ENCODE measurements at places on chromosomes 3 and 15.

DNA sequence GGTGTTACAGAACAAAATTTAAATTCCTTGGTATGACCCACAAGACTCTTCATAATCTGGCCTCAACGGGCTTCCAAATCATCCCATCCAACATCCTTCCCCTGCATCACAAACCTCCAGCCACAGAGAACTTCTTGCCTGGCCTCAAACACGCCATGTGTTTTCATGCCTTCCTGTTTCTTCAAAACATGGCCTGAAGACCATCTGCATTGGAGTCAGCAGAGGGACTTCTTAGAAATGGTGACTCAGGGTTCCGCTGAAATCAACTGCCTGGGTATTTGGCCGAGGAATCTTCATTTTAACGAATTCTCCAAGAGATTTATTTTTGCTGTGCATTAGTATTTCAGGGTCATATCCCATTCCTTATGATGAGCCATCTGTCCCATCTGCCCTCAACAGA lies 138.1 kb upstream of the RAP2B start:
- no peak for DNase-seq

DNA sequence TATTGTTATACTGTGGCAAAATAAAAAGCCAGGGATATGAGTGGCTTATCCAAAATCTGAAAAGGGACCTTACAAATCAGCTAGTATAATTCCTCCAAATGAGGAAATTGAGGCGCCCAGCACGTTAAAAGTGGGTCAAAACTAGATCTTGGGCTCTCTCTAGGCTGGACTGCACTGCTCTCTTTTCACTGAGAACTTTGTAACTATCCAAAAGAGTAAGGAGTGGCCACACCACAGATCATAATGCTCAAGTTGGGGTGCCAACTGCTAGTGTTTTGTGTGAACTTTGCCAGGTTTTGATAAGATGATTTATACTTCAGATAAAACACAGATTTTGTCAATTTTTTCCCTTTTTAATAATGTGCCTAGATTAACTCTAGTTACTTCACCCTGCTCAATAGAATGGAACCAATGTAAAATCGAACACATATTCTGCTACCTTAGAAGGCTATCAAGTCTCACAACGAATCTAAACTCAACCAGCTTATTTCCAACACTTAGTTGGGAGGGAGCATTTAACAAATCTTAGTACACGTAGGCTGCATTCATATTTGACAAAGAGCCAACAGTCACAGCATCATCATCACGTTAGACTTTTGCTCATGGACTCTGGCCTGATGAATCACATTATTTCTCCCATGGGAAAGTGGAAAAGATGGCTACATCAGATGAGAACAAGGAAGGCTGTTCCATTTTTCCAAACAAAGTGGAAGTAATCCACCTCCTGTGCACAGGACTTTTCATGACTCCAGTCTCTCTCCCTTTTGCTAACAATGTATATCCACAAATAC lies 64.4 kb downstream of the ABI3BP start:
- no peak for DNase-seq

DNA sequence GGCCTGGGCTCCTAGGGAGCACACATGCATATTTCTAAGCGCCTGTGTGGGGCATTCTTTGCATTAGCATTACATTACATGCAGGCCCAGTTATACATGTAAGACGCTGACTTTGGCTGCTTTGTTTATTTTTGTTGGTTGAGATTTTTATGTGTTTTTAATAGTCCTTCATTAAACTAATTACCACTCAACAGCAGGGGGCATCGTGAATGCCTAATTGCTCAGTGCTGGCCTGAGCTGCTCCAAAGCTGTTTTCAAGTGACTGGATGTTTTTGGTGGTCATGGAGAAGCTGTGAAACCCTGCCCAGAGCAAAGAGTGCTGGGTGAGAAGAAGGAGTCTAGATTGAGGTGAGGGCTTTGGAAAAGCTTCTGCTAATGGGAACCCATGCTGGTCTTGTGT lies 41.5 kb downstream of the GPD1L start:
- DNase-seq = no peak

- DNase-seq = no peak
These were observed 12.1 kb downstream of the IQGAP1 start for GRCh38 chr15:90400005-90400758.

DNA sequence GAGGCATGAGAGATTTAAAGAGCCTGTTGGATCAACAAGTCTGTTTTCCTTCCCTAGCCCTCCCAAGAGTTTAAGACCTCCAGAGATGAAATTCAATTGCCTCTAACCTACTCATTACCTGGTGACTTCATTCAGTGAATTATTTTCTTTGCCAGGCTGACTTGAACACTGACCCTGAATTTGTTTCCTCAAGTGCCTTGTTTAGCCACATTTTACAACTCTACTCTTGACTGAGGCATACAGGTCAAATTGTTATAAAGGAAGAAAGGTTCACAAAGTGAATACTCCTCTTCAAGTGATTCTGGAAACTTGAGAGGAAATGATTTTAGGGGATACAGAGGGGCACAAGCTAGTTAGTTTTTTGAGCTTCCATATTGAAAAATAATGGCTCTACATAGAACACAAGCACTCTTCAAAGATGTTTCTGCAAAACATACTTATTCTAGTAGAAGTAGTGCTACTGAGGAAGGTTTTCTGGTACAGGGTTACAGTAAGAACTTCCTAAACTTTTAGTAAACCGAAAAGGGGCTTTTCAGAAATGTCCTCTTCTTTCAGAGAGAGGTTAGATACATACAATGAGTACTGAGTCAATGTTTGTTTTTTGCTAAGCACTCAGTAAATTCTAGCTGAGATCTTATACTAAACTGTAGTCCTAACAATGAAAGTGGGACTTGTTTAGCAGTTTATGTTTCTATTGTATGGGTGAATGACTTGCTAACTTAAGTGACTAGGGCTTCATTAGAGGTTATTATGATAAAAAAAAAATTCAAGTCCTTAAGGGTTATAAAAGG lies 137.4 kb upstream of the SATB1 start:
- no peak for DNase-seq

DNA sequence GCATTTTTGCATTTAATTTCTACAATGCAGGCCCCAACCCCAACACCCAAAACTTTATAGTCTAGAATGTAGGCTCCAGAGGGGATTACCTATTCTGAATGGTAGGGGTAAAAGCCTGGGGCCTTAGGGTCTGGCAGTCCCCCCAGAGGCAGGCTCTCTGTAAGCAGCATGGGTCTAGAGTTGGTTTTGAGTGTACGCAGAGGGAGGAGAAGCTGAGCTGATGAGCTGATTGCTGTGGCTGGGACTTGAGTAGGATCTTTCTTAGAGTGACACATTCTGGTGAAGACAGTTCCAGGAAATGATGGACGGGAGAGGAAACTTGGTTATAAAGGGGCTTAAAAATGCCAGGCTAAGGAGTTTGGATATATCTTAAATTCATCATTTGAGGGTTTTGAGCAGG lies 2.1 kb downstream of the LPP start:
- no peak for DNase-seq

- no peak for DNase-seq
These were observed 1.7 kb downstream of the P2RY13 start for GRCh38 chr3:151327571-151328198.

GRCh38 chr15:69602921-69603320 lies 150.3 kb downstream of the RPLP1 start:
- DNase-seq = no peak

DNA sequence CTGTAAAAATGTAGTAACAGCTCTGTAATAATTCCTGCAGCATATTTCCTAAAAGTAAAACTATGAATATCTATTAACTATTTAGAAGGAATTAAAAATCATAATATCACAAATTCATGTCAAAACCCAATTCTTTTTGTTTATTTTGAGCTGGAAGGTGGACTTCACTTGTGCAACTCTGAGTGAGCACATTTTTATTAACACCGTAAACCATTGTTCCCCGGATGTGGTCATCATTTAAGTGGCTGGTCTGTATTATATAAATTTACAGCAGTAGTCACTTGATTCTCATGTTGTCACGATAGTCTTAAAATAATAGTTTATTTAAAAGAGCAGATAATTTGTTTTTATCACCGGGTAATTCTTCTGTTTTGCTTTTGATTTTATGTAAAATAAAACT lies 43.0 kb upstream of the UTS2B start:
- no peak for DNase-seq

- no peak for DNase-seq
These were observed 344.8 kb downstream of the ERC2 start for GRCh38 chr3:56123487-56123886.

DNA sequence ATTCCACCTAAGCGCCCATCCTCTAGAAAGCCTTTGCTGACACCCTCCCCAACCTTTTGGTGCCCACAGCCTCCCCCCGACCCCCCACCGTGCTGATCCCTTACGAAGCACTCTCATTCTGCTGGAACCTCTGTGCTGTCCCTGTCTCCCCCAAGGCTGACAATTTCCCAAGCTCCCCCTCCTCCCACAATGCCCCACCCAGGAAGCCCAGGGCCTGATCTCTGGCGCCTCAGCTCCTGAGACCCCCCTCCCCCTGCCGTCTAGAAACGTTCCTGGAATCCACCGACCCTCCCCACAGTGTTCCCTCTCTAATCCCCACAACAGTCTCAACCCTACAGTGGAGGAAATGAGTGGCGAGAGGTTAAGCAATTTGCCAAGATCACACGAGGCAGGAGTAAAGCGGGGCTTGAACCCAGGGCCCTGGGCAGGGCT lies 18.3 kb downstream of the MYL3 start:
- DNase-seq = no peak

GRCh38 chr15:69298697-69299441 lies at the start of gene PAQR5:
TSS of gene PAQR5 (plus strand) at chr15:69298912. CDS start at chr15:69360081, 61,169 bp downstream.
- DNase-seq = no peak

GRCh38 chr15:82856397-82857170 lies 47.2 kb downstream of the WHAMM start:
- no peak for DNase-seq

- DNase-seq = no peak
These were observed 202.2 kb upstream of the ADAMTS9 start for GRCh38 chr3:64890006-64890405.

- DNase-seq = no peak
These were observed 4.0 kb downstream of the STX19 start for GRCh38 chr3:94024385-94024784.

DNA sequence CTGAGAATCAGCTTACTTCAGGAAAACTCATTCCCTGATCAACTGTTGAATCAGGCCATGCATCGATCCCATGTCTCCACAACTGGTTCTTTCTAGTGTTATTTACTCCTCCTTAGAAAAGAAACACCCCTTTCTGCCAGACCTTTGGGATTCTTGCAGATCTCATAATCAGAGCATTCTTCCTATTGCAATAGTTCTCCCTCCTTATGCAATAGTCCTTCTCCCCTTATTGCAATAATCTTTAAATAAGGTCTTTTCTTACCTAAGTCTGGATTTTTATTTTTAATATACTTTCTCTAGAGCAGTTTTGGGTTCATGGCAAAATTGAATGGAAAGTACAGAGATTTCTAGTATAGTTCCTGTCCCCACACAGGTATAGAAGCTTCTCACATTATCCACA lies 141.9 kb upstream of the SGO1 start:
- DNase-seq = no peak

DNA sequence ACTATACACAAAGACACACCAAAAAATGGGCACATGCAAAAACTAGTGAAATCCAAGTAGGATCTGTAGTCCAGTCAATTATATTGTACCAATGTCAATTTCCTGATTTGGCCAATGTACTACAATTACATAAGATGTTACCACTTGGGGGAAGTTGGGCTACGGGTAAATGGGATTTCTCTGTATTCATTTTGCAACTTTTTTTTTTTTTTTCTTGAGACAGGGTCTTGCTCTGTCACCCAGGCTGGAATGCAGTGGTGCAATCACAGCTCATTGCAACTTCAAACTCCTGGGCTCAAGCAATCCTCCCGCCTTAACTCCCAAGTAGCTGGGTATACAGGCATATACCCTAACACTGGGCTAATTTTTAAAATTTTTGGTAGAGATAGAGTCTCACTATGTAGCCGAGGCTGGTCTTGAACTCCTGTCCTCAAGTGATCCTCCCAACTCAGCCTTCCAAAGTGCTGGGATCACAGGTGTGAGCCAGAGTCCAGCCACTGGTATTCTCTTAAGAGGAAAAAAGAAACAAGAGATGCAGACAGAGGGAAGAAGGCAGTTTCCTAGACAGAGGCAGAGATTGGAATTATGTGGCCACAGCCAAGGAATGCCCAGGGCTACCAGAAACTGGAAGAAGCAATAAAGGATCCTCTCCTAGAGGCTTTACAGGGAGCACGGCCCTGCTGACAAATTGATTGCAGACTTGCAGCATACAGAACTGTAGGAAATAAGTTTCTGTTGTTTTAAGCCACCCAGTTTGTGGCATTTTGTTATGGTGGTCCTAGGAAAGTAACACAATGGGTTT lies 33.3 kb downstream of the TFDP2 start:
- DNase-seq = no peak

GRCh38 chr3:123298903-123299302 lies 97.2 kb downstream of the SEC22A start:
- no peak for DNase-seq

DNA sequence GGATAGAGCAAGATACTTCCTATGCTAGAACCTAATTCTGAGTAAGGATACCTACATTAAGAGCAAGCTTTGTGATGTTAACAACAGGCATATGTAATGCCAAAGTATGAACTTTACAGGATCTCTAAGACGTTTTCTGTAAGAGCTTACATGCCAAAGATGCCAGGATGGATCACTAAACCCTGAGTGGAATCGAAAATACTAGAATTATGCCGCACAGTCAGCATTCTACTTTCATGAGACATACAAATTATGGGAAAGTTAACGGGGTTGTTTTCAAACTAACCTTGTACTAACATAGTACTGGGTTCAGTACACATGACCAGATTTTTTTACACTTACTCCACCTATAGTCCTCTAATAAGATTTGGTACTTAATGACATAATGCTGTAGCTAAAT lies 55.1 kb downstream of the AAGAB start:
- no peak for DNase-seq

GRCh38 chr15:41116962-41117252 lies 827 bp upstream of the INO80 start:
- DNase-seq = no peak
